ENCODE measurements at places on chromosomes 16 and 17. TPM values are rescaled to one million over a fixed set of nuclear protein-coding genes. Genes with fewer than 3 reads are reported as not detected.

- DNase-seq = no peak
Observed at GRCh38 chr16:85384833-85385462, 228.2 kb upstream of the GSE1 start.

GRCh38 chr16:25580041-25580440 lies 111.7 kb upstream of the HS3ST4 start:
- DNase-seq = no peak

DNA sequence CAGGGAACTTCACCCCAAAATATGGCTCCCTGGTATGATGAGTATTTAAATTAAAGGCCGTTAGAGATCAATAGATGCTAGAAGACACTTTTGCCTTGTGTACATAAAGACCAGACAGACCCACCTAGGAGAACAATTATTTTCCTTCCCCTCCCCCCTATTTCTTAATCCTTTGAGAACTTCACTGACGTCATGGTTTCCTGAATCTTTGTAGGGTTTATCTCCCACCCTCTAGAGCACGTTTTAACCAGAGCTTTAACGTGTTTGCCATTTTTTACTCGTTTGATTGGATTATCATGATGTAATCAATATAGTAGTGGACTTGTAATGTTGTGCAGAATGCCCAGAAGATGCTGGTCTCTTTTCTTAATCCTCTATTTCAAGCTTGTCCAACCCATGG lies 22.9 kb upstream of the XYLT2 start:
- DNase-seq = no peak

GRCh38 chr16:77965346-77965745 lies 57.0 kb upstream of the CLEC3A start:
- DNase-seq = no peak

The MAP2K4 gene
- 48.0 TPM for polyA plus RNA-seq

DNA sequence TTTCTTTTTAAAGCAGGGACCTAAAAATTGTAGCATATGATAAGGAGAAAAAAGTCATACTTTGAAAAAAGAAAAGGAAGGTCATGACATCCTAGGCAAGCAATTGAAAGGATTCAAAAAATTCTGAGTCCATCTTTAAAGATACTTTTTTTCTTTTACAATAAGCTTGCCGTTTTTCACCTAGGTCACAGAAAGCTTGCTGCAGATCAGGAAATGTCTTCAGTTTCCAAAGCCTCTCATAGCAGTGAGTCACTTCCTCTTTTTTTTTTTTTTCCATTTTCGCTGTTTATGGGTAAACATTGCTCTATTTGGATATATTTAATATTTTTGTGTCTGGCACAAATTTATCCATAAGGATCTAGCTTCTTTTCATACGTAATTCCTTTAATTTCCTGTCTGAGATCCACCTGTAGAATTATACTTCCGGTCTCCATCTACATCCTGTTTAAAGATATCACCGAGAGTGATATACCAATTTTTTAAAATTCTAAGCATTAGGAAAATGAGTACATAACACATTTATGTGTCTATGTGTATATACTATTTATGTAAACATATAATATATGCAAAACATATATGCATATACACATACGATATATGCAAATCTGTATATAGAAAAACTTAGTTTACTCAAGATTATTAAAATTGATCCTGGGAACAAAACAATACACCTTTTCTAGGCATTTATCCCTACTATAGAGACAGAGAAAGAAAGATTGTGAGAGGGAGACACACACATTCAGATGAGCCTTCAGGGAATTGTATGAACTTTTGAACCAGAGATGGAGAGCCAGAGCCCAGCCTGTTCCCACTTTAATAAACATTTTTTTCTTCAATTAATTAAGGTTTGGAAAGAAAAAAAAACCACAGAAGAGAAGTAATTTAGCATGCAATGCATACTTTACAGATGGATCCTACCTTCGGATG lies 134.4 kb downstream of the SKAP1 start:
- DNase-seq = no peak

GRCh38 chr16:87695534-87695933 lies 70.3 kb downstream of the KLHDC4 start:
- DNase-seq = no peak

The RNF43 gene
- 12.9 TPM for polyA plus RNA-seq

GRCh38 chr16:30644334-30644830 lies 6.4 kb upstream of the PRR14 start:
- no peak for DNase-seq

GRCh38 chr17:12028611-12029010 lies 7.9 kb downstream of the MAP2K4 start:
- DNase-seq = no peak

DNA sequence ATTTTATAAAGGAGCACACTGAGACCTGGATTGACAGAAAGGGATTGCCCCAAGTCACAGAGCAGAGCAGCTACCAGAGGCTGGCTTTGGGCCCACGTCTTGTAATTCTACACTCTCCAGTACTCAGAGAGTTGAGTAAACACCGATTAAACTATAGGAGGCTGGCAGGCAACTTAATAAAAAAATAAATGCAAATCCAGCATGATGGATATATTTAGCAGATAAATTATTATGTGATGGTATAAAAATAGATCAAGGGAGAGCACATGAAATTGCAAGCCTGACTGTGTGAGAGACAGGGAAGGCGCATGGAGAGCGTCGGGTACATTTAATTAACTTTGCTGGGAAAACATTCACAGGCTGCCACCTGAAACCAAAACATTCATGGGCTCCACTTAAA lies 87.7 kb upstream of the CCL2 start:
- DNase-seq = no peak
